ENCODE measurements at places on chromosomes 6 and 20.

GRCh38 chr6:125981571-125982185 lies 4.7 kb upstream of the TRMT11 start:
- no peak for DNase-seq

DNA sequence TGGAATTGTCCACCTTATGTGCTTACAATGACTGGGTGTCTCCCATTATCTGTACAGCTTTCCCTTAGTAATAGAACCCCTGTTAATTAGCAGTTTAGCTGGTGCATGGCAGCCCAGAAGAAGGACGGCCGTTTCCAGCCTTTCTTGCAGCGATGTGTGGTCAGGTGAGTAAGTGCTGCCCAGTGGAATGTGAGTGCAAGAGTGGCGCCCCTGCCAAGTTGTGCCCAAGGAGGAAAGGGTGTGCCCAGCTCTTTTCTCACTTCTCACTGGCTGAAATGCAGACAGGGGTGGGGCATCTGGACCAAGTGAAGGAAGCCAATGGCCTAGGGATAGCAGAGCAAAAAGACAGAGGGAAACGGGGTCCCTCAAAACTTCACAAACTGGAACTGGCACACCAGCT lies 296.8 kb downstream of the PREX1 start:
- DNase-seq: no peak

DNA sequence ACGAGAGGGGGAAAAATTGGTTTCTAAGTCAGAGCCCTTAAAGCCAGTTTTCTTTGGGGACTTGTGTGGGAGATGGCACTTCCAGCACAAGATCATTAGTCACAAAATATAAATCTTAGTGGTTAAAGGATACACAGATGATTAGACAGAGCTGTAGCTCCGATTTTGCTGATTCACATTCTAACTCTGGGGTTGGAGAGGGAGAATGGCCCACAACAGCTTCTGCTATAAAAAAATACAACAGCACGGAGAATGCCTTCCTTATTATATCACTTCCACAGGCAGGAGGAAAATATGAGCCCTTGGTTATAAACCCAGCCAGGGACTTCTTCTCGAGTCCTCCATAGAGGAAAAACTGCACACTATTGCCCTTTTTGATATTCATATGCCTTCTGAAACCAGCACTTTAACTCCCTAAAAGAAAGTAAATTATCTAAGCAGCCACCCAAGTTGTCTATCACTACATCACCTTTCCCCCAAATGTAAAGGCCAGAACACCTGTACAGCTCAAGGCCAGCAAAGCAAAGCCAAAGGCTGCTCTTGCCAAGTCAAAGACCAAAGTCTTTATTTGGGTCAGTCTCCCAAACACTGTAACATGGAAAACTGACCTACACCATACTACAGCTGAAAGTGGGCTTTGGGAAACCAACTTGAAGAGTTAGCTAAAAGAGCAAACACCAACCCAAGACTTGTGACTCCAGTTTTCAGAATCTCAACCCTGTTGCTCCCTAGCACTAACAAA lies 10.4 kb downstream of the MRPL14 start:
- DNase-seq: no peak

- no peak for DNase-seq
Measured at GRCh38 chr20:62576815-62577489, 65.4 kb upstream of the SLCO4A1 start.

- DNase-seq: no peak
Measured at GRCh38 chr20:22728146-22728745, 143.9 kb upstream of the FOXA2 start.

GRCh38 chr6:32785781-32786533 lies 22.6 kb upstream of the HLA-DQB2 start:
- DNase-seq: peak; percentile 45

GRCh38 chr6:136166815-136167214 lies 83.3 kb downstream of the MTFR2 start:
- DNase-seq: no peak

DNA sequence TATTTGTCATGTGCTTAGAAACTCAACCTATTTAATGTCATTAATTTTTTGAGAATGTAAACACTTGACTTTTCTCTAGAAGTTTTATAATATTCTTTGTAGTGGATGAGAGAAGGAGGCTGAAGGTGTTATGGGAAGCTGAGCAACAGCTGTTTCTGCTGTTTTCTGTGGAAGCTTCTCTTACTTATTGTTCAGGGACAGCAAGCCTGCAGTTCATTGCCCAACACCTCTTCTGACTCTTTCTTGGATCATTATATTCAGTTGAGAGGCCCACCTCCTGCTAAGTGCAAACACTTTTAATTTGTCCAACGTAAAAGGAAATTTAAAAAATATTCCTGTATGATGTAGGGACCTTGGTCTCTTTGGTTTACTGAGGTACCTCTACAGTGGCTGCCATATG lies 12.0 kb upstream of the ADGRF4 start:
- DNase-seq: no peak

DNA sequence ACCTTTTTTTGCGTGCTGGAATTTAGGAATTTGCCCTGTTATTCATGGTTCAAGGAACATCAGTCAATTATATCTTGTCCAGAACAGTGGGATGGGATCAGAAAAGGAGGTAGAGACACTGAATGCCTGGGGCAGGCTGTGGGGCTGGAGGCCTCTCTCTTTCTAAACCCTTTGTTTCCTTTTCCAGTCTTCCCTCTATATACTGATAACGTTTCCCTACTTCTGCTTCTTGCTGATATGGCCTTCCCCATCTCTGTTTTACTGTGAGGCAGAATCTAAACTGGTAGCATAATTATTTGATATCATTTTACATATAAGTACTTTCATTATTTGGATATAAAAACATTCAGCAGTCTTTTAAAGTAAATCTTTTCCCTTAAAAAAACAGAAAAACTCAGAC lies 67.5 kb downstream of the DNAH8 start:
- DNase-seq: no peak

Data from iPS DF 19.7 (cell line).